ENCODE measurements at places on chromosomes 2 and 18. TPM values are rescaled to one million over a fixed set of nuclear protein-coding genes. Genes with fewer than 3 reads are reported as not detected.

DNA sequence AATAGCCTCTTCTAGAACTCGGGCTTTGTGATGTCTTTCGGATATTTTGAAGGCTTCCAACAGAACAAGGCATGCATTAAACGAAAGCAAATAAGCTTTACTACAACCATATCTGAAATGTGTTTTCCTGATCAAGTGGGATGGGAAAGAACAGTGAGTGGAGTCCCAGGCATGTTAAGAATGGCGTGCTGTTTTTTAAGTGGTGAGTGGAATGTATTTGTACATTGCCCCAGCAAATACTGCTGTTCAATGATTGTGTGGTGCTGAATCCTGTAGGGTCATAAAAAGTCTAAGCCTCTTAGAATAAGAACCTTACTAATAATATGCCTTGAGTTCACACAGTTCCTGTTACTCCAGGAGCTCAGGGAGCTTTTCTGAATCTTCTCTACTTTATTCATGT is 52.5 kb downstream of the POMC start:
- no peak for DNase-seq

GRCh38 chr18:26103579-26103978 is 13.2 kb upstream of the SS18 start:
- no peak for DNase-seq

DNA sequence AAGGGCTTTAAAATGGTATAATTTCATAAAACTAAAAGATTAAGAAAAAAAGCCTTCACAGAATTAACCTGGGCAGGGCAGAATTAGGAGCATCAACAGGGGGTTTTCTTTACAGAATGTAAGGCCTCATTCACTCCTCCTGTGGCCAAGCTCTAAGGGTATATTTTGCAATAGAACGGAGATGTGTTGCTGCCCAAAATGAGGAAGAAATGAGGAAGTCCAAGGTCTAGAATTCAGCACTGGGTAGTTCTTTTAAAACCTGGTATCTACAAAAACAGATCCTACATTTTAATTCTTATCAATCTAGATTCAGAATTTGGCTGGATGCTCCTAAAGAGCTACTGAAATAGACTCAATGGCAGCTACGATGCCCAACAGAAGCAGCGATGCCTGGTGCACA is 101.8 kb downstream of the AKAIN1 start:
- DNase-seq, result no peak

DNA sequence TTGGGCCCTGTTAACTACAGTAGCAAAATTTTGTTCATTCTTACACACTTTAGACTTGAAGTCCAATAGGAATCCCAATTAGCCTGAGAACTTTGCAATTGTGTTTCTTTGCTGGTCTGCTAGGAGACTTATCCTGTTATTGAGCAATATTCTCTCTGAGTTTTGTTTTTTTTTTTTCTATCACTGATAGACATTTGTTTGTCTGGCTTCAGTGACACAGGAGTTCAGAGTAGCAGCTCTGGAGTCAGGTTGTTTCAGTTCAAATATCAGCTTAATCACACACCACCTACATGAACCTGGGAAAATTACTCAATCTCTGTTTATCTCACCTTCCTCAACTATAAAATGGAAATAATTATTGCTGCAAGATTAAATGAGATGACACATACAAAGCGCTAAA is 360.2 kb upstream of the POU3F3 start:
- no peak for DNase-seq

- no peak for DNase-seq
Measured at GRCh38 chr18:12336887-12337286, 28.8 kb downstream of the TUBB6 start.

DNA sequence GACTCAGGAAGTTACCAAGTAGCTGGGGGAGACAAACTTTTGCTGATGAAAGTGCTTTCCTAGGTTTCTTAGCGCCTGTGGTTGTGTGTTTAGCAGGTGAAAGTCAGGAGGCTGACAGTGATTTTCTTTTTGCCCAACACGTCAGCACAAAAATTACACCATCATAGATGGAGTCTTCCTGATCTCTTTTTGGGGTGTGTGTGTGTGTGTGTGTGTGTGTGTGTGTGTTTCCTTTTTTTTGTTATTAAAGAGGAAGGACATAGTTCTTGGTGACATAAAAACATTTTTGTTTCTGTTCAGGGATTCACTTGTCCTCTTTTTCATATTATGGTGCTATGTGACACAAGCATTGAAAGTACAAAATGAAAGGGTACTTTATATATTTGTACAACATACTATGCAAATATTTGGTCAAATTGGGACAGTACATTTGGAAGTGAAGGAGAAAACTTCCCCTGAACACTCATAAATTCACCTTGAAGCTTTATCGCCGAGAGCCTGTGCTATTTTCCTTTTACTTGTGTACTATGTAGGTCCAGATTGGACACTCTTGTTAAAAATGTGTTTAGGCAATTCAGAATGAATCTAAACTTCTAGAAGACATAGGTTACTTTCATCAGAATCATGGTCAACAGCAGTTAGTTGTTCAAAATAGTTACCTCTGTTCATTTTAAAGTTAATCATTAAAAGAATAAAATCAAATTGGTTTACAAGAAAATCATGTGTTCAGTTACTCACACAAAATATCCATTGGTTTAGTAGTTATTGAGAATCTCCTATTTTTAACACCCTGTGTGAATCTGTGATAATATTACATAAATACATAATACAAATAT is 491.9 kb downstream of the IRS1 start:
- DNase-seq, result no peak

DNA sequence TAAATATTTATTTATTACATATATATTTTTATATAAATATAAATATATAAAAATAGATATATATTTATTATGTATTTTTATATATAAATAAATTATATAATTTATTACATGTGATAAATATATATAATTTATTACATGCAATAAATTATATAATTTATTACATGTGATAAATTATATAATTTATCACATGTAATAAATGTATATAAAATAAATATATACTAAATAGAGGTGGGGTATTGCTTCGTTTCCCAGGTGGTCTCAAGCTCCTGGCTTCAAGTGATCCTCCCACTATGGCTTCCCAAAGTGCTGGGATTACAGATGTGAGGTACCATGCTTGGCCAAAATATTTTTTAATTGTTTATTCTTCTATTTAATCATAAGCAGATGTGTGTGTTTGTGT is 3.6 kb upstream of the G6PC2 start:
- DNase-seq, result no peak

DNA sequence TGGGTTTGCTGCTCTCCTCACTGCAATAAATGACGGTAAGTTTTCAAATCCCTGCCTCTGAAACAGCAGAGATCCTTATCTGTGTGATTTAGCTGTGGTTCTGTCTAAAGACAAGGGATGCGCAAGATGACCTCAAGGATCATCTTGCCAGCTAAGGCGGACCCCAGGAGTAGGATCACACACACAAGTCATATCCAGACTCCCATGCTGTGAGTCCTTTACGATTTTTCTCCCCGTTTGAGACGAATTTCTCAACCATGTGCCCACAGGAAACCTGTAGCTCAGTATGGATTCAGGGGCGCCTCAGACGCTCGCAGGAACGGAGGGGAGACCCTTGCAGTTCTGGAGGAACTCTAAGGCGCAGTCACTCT is 11.1 kb upstream of the DCTN1 start:
- DNase-seq, result no peak

GRCh38 chr18:24157855-24158254 is 19.0 kb downstream of the CABYR start:
- DNase-seq, result no peak

DNA sequence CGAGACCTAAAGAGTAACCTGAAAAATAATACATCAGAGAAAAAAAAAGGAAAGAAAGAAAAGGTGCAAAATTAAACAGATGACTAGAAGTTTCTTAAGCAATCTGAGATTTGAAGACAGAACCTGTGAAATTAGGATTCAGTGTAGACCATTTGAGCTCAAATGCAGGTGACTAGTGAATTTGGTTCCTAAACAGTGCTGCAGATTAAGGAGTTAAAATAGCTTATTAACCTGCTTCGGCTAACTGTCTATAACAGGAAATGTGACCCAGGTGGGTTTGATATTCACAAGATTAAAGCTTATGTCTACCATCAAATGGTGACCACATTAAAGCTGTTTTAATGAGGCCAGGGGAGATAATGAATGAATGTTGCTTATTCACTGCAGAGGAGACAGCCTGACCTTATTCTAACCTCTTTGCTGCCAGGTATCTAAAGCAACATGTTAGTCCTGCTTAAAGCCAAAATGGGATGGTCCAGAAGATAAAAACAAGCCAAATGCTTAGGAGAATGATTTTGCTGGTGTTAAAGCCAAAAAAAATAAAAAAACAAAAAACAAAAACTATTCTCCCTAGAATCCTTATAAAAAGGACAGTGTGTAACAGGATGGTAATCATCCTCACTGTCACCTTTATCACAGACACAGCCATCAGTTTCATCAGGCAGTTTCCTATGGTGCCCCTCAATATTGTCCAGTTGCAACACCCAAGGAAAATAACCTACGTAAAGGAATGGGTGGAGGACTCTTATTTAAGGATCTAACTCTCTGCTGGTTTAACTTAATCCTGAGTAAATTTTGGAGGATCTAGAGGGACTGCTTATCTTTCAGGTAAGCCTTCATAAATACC is 769.0 kb upstream of the ZEB2 start:
- no peak for DNase-seq

The IL36G gene
- 0.20 TPM for total RNA-seq

The EEF1B2 gene
- total RNA-seq, result 194 TPM

The ARHGEF4 gene
- 1.3 TPM for total RNA-seq

All from left lobe of liver (tissue), 2 donors.